ENCODE measurements at places on chromosomes 5 and 9. TPM values are rescaled to one million over a fixed set of nuclear protein-coding genes. Genes with fewer than 3 reads are reported as not detected.

Gene ASPN
- 13.0 TPM for total RNA-seq

Gene PDCD1LG2
- total RNA-seq, result 4.3 TPM

Gene AHRR
- total RNA-seq, result 7.6 TPM

Gene PCDHGA7
- 2.8 TPM for total RNA-seq

Gene CTNND2
- total RNA-seq, result not detected

Gene SLCO4C1
- not detected for total RNA-seq

Gene TRAF2
- 9.3 TPM for total RNA-seq

Gene ACTBL2
- 0.23 TPM for total RNA-seq

Measured in smooth muscle cell of the coronary artery (primary cell).